ENCODE measurements at places on chromosomes 7 and 10. TPM values are rescaled to one million over a fixed set of nuclear protein-coding genes. Genes with fewer than 3 reads are reported as not detected.

ENTPD7 gene
- total RNA-seq: 15.4 TPM

PRSS37 gene
- total RNA-seq: not detected

CPEB3 gene
- 1.6 TPM for total RNA-seq

RAMP3 gene
- not detected for total RNA-seq

PLEKHS1 gene
- not detected for total RNA-seq
